ENCODE measurements at places on chromosomes 7 and 10.

DNA sequence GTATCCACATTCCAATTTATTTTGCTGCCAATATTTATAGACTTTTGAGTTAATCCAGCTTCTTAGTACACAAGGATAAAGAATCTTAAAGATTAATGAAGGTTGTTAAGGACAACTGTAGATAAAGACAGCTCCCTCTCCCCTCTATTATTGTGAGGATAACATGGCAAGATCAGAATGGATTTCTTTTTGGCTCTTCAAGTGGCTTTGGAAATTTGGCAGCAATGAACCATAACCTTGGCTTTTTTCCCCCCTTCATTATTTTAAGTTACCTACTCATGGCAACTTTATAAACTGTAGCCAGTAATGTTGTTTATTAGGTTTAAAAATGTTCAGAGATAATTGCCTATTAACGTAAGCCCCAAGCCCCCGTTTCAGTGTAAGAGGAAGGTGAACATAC is 131.1 kb upstream of the SLC26A5 start:
- no peak for DNase-seq

- no peak for DNase-seq
Measured at GRCh38 chr7:32532086-32532485, 36.8 kb downstream of the AVL9 start.

- DNase-seq, result no peak
Measured at GRCh38 chr7:151724920-151725584, 151.9 kb downstream of the PRKAG2 start.

- no peak for DNase-seq
Measured at GRCh38 chr10:91418416-91418815, 8.3 kb downstream of the HECTD2 start.

GRCh38 chr10:35037104-35037503 is 53.0 kb downstream of the CUL2 start:
- no peak for DNase-seq

DNA sequence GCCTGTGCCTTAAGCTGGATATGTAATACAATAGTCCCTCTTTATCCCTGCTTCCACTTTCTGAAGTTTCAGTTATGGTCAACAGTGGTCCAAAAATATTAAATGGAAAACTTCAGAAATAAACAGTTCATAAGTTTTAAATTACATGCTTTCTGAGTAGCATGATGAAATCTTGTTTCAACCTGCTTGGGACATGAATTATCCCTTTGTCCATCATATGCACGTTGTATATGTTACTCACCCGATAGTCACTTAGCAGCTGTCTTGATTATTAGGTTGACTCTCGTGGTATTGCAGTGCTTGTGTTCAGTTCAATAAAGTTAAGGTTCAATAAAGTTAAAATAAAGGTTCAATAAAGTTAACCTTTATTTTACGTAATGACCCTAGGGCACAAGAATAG is 25.5 kb downstream of the C1GALT1 start:
- DNase-seq, result no peak

- no peak for DNase-seq
Measured at GRCh38 chr7:17661982-17662585, 278.2 kb downstream of the SNX13 start.

- no peak for DNase-seq
Measured at GRCh38 chr7:125424721-125425120, 495.1 kb upstream of the POT1 start.

GRCh38 chr7:27868131-27868550 is 128.2 kb downstream of the TAX1BP1 start:
- DNase-seq, result no peak

DNA sequence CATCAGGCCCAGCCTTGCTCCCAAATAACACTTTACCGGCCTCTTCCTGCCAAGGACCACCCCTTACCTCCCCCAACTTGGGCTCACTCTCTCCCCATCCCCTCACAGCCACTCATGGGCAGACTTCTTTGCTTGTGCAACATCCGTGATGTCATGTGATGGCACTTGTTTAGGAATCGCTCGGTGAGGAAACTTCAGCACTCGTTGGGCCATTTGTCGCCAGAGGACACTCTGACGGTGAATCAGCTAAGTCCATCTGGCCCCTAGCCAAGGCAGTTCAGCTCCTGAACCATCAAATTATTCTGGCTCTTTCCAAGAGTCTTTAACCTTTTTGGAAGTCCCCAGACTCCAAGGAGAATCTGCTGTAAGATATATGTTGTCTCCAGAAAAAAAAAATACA is 19.2 kb downstream of the BTBD16 start:
- no peak for DNase-seq

DNA sequence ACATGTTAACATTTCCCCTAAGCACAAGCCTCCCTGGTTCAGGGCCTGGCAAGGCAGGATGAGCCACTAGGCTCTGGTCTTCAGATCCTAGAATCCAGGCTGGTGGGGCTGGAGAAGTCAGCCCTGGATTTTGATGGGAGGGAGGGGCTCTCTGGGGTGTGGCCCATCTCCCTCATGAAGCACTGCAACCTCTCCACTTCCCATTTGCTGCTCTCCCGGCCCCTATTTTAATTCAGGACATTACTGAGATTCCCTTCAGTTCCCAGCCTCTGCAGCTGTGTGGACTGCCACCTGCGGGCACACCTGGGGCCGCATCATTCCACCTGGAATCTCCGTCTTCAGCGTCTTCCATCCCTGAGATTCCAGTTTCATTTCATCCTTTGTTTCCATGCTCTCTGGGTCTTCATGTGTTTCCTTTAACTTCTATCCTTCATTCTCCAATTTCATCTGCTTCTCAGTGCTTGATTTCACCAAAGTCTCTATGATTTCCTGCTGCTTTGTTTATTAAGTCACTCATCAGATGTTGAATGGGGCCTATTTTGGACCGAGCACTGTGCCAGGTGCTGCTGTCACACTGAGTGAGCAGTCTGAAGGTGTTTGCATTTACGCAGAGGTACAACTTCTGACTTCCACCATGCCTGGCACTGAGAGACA is 253.6 kb downstream of the WDR37 start:
- no peak for DNase-seq

- DNase-seq, result no peak
Measured at GRCh38 chr10:121484401-121484800, 113.8 kb downstream of the FGFR2 start.

GRCh38 chr7:128961030-128961659 is 23.4 kb downstream of the IRF5 start:
- DNase-seq, result no peak

DNA sequence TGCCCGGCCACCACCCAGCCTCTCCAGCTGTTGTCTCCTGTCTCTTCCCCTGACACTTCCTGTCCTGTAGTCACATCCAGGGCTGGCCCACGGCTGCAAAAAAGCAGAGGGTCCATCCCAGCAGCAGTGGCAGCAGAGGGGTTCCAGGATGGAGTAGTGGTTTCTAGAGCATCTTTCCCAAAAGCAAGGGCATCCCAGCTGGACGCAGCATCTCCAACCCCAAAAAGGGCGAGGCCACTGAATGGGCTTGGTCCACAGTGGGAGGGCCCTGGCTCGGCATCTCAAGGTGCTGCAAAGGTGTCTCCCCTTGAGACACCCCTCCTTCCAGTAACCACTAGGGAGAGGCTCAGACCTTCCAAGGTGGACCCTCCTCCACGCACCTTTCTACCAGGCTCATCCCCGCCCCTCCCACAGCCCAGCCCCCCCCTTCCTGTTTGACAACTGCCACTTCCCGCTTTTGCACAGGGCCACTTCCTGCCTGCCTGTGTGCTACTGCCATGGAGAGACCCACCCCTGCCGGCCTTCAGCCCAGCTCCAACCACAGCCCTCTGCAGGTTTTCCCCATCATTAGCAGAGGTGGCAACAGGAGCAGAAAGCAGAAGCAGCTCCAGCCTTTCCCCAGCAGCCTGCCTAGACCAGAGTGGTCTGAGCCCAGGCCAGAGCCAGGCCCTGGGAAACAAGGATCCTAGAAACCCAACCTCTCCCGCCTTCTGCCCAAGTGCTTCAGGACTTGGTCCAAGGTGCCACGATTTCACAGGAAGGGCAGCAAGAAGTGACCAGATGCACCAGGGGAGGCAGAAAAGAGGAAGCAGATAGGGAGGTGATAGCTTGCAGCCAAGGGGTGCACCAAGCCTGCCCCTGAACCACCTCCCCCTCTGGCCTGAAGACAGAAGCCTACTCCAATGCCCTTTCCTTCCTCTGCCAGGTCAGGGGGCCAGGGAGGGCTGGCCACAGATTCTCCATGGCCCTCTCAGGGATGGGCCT is 8.6 kb downstream of the CAMK2G start:
- DNase-seq, result no peak

DNA sequence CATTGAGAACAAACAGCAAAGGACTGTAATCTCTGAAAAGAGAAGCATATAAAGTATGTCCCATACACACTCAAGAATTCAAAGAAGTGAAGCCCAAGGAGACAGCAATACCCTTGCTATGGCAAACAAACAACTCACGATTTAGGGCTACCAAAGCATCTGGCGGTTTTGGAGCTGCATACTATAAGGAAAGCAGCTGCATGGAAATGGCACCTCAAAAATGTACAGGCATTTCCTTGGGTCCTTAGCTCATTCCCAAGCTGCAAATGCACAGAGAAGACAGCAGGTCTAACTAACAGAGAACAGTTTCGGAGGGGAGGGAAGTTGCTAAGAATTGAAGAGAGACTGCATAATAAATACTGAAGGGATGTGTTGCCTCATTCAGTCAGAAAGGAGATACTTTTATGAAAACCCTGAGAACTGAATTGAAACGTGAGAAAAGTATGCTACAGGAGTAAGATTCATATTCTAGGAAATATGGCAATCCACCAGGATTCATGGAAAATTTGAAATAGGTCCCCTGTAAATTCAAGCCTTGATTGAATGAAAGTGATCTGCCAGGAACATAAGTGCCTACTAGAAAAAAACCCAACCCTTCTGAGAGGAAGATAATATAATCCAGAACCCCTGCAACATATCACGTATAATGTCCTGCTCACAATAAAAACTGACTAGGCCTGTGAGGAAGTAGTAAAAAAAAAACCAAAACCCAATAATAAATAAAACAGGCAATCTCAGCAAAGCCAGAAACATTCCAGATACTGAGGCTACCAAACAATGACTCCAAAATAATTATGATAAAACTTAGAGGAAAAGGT is 36.4 kb downstream of the CUBN start:
- no peak for DNase-seq

DNA sequence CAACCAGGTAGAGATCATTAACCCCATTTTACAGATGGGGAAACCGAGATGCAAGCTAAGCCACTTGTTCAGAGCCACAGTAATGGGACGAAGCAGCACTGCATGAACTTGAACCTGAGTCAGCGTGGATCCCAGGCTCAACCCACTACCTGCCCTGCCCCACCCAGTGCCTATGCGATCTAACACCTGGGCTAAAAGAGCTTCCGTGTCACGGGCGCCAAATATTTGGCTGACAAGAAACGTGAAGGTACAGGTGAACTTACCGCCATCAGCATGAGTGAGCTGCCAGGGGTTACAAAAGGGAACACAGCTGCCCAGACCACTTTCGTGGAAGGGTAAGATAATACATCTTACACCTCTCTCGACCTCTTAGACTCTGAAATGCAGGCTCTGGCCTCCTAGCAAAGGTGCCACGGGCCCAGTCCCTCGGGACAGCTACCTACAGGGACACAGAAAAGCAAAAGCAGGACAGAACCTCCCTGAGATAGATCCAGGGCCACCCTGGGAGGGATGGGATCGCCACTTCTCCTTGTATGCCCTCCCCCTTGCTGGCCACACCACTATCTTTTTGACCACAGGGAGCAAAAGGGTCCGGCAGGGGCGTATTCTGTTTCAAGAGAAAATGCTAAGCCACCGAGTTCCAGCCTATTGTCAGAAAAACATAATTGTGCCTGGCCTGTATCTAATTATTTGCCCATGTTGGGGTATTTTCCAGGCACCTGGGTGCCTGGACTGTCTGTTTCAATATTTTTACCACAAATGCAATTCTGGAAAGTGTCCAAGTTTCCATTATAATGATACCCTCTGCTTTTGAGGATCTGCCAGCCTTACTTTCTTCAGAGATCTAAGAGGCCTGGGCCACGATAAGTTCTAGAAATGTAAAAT is 6.4 kb downstream of the CHST15 start:
- DNase-seq, result no peak

GRCh38 chr10:47077941-47078340 is 166.7 kb downstream of the PTPN20 start:
- DNase-seq, result no peak
